A549 treated with Mapracorat at 1 μM for 4 hours (cell line): ENCODE measurements at places on chromosomes 1 and 21. TPM values are rescaled to one million over a fixed set of nuclear protein-coding genes. Genes with fewer than 3 reads are reported as not detected.

MYCL gene
- 1.1 to 1.4 TPM (median 1.3 TPM) in 5 replicates for total RNA-seq

DIO1 gene
- total RNA-seq = not detected in 5 replicates

AMY1A gene
- total RNA-seq = not detected in 5 replicates

CCDC185 gene
- total RNA-seq = 0.06 TPM in 1 of 5 replicates, not detected in the others

DMRTA2 gene
- 0.10 to 0.26 TPM (median 0.22 TPM) in 5 replicates for total RNA-seq

MYOC gene
- not detected in 5 replicates for total RNA-seq

TAS1R1 gene
- not detected in 5 replicates for total RNA-seq

PLXNA2 gene
- 2.0 to 2.8 TPM (median 2.3 TPM) in 5 replicates for total RNA-seq

CHAF1B gene
- 11.0 to 12.4 TPM (median 11.7 TPM) in 5 replicates for total RNA-seq

ZBTB8A gene
- total RNA-seq = 3.4 to 4.9 TPM (median 4.0 TPM) in 5 replicates

DYNLT4 gene
- 0.20 to 0.76 TPM (median 0.45 TPM) in 5 replicates for total RNA-seq

OR2M2 gene
- not detected in 5 replicates for total RNA-seq

COL24A1 gene
- 0.02 to 0.06 TPM (median 0.02 TPM) in 4 of 5 replicates, not detected in the other for total RNA-seq

LCE3D gene
- total RNA-seq = 1.7 to 2.7 TPM (median 2.3 TPM) in 5 replicates

DNAJC8 gene
- 70.3 to 77.6 TPM (median 70.9 TPM) in 5 replicates for total RNA-seq

RUNX3 gene
- total RNA-seq = 4.2 to 6.5 TPM (median 5.7 TPM) in 5 replicates

ENAH gene
- total RNA-seq = 66.8 to 81.4 TPM (median 79.3 TPM) in 5 replicates

LAMC2 gene
- 18.9 to 24.4 TPM (median 19.9 TPM) in 5 replicates for total RNA-seq

TEX38 gene
- not detected in 5 replicates for total RNA-seq

ACKR1 gene
- total RNA-seq = not detected in 5 replicates

FAM163A gene
- 0.04 TPM in 1 of 5 replicates, not detected in the others for total RNA-seq

SLC16A4 gene
- total RNA-seq = 25.7 to 37.3 TPM (median 31.4 TPM) in 5 replicates

HSD11B1 gene
- 0.39 to 0.63 TPM (median 0.43 TPM) in 5 replicates for total RNA-seq

B4GALT2 gene
- total RNA-seq = 49.9 to 72.4 TPM (median 69.2 TPM) in 5 replicates

GPR37L1 gene
- 0.10 to 0.16 TPM (median 0.15 TPM) in 5 replicates for total RNA-seq

FCGR3B gene
- total RNA-seq = not detected in 5 replicates

ESRRG gene
- total RNA-seq = not detected in 5 replicates

MARK1 gene
- 0.06 to 0.47 TPM (median 0.09 TPM) in 5 replicates for total RNA-seq

SPRR1B gene
- not detected in 5 replicates for total RNA-seq

PTPN14 gene
- total RNA-seq = 8.0 to 13.6 TPM (median 10.7 TPM) in 5 replicates

DNAJC6 gene
- total RNA-seq = 5.6 to 8.7 TPM (median 6.6 TPM) in 5 replicates

ADORA3 gene
- total RNA-seq = not detected in 5 replicates

OR2T35 gene
- total RNA-seq = not detected in 5 replicates

NUCKS1 gene
- 77.6 to 147 TPM (median 116 TPM) in 5 replicates for total RNA-seq

PYHIN1 gene
- not detected in 5 replicates for total RNA-seq

CLCNKA gene
- total RNA-seq = 0.14 to 0.26 TPM in 2 of 5 replicates, not detected in the others

OR2G6 gene
- not detected in 5 replicates for total RNA-seq

KRTAP19-3 gene
- not detected in 5 replicates for total RNA-seq

NHLH1 gene
- total RNA-seq = 0.38 to 0.74 TPM (median 0.39 TPM) in 5 replicates

RHCE gene
- total RNA-seq = 0.07 to 0.59 TPM in 2 of 5 replicates, not detected in the others

CYP2J2 gene
- total RNA-seq = 0.07 to 0.11 TPM (median 0.08 TPM) in 3 of 5 replicates, not detected in the others

GAS5 gene
- 273 to 346 TPM (median 286 TPM) in 5 replicates for total RNA-seq

PFKFB2 gene
- total RNA-seq = 5.1 to 6.5 TPM (median 5.7 TPM) in 5 replicates

TRIM17 gene
- not detected in 5 replicates for total RNA-seq

SPRR4 gene
- total RNA-seq = not detected in 5 replicates

SERTAD4 gene
- 0.50 to 1.1 TPM (median 0.64 TPM) in 5 replicates for total RNA-seq

VANGL2 gene
- total RNA-seq = 0.57 to 0.82 TPM (median 0.79 TPM) in 5 replicates

BCAN gene
- 0.12 TPM in 1 of 5 replicates, not detected in the others for total RNA-seq

TFAP2E gene
- 0.31 to 0.83 TPM (median 0.58 TPM) in 5 replicates for total RNA-seq
